ENCODE measurements at places on chromosomes 5 and 9.

DNA sequence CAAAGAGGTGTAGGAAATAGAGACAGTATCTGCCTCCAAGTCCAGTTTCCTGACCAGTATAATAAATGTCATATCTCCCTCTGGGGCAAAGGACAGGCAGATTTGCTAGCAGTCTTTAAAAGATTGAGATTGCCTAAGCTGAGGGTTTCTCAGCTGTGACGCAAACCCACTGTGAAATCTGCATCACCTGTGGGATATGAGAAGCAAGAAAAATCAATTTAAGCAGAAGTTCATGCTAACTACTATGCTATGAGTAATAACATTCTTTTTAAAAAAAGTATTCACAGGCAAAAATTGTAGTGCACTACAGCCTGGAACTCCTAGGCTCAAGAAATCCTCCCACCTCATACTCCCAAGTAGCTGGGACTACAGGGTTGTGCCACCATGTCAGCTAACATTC lies 168.1 kb upstream of the POC5 start:
- no peak for DNase-seq

DNA sequence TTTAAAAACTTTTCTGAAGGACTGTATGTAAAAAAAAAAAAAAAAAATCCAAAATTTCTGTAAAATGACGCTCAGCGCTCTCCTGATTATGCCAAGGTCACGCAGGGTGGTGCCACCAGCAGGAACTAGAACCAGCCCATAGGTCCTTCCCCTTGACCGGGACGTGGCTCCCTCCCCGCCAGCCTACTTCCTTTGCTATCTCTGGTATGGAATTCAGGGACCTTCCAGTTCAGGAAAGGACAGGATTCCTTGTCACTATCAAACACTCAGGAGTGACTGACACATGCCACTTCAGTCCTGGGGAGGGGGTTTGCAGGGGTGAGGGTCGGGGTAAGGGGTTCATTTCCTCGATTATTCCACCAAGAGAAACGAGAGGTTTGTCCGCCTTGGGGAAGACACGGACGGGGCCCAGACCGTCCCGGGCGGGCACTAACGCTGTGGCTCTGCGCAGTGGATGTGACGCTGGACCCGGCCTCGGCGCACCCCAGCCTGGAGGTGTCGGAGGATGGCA lies 18.8 kb downstream of the BTNL9 start:
- no peak for DNase-seq

DNA sequence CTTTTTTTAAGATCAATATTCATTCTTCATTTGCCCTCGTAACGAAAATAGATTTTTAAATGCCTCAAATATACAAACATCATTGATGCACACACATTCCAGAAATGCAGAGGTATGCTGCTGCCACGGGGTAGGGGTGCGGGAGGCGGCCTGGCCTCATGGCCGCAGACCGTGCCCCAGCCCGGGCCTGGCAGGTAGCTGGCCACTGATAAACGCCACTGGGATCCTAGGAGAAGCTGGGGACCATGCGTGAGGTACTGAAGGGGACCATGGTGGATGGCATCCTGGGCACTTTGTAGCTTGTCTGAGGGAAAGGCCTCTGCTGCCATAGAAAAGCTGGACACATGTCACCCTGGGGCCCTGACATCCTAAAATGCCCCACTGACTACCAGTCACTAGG lies 6.5 kb downstream of the ORM2 start:
- no peak for DNase-seq

DNA sequence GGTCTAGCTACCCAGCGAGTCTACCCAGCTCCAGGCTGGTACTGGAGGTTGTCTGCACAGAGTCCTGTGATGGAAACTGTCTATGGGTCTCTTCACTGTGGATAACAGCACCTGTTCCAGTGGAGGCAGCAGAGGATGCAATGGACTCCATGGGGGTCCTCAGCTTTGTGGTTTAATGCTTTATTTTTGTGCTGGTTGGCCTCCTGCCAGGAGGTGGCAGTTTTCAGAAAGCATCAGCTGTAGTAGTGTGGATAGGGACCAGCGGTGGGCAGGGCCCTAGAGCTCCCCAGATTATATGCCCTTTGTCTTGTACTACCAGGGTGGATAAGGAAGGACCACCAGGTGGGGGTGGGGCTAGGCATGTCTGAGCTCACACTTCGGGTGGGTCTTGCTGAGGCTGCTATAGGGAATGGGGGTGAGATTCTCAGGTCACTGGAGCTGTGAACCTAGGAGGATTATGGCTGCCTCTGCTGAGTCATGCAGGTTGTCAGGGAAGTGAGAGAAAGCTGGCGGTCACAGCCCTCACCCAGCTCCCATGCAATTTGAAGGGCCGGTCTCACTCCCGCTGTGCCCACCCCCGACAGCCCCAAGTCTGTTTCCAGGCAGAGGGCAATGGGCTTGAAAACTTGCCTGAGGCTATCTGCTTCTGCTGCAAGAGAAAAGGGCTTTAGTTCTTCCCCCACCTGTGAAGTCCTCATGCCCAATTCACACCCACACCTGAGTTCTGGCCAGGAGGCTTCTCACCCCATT lies 397.1 kb downstream of the TLE1 start:
- DNase-seq = no peak

GRCh38 chr5:124819201-124819600 lies 72.8 kb upstream of the ZNF608 start:
- no peak for DNase-seq

GRCh38 chr5:109164001-109164400 lies 245.8 kb downstream of the PJA2 start:
- DNase-seq = no peak

DNA sequence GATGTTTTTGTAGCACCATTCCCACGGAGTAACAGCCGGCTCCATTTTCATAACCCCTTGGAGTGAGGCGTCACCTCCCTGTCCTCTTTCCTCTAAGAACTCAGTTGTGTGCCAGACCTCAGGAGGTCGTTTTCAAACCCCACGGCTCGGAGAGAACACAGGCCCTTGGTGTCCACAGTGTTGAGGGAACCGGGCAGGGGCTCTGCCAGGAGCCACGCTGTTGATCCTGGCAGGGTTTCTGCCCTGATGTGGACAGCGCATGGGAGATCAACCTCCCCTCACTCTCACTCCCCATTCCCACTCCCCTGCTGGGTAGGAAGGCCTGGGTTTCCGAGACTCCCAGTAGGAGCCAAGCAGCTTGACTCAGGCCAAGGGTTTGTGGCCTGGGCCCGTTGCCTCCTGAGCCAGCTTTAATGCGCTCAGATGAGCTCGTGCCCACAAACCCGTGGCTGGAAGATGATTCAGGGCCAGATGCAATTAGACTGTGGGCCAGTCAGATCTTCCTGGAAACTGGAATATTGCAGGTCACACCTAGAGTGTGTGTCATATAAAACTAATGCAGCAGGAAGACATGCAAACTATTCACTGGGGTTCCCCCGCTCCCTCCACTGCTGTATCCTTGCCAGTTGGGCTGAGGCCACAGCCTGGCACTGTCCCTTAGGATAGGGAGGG lies 133.4 kb downstream of the SLC12A2 start:
- DNase-seq = no peak

DNA sequence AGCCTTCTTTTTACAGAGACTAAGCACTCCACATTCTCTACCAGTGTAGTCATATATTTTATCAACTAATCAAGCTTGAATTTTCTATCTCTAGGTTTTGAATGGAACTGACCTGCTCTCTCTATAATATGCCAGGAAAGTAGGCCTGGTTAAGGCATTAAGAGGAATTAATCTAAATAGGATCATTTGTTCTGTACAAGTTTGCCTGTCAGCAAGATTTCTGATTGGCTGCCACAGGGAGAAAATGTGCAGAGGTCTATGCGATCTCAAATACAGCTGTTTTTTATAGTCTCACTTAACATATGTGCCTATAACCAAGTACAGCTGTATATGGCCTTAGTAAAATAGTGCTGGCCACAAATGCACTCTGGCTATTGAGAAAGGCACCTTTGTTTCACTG lies 418.8 kb downstream of the KDM4C start:
- no peak for DNase-seq

- no peak for DNase-seq
Measured at GRCh38 chr5:71860048-71860447, 141.0 kb downstream of the CARTPT start.

DNA sequence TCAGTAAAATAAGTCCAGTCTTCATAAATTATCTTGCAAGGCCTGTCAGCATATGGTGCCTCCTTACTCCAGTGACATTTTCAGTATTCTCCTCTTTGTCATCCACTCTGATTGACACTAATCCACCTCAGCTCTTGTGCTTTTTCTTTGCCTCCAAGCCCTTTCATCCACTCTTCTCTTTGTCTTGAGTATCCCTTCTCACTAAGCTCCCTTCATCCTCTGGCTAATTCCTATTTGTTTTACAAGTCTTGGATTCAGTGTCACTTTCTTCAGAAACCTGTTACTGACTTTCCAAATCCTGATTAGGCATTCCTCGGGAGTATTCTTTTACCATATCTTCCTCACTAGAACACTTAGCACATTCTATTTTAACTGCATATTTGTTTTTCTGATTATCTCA lies 100.6 kb upstream of the VCAN start:
- no peak for DNase-seq

DNA sequence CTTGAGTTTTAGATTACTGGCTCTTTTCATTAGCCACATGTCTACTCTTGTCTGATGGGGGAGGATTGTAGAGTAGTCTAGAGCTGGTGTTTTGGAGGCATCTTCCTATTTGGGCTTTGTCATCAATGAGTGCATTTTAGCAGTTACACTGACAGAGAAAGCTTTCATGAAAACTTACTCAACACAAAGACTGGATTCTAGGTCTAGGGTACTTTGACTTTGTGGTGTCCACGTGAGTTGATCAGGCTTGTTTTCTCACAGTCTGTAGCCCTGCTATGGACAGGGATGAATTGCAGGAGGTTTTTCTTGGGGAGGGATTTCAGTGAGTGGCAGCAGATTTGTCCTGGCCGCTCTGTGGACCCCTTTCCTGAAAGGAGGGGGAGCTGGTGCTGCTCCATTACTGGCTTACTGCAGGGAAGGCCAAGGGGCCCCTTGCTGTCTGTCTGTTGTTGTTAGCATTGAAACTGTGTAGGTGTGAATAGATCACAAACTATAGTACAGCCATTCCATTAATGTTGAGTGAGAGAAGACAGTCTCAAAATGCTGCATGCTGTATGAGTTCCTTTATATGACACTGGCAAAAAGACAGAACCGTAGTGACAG lies 6.6 kb downstream of the TRIO start:
- DNase-seq = no peak

GRCh38 chr9:37511016-37512010 lies 25.6 kb downstream of the POLR1E start:
- peak; percentile 22 for DNase-seq

DNA sequence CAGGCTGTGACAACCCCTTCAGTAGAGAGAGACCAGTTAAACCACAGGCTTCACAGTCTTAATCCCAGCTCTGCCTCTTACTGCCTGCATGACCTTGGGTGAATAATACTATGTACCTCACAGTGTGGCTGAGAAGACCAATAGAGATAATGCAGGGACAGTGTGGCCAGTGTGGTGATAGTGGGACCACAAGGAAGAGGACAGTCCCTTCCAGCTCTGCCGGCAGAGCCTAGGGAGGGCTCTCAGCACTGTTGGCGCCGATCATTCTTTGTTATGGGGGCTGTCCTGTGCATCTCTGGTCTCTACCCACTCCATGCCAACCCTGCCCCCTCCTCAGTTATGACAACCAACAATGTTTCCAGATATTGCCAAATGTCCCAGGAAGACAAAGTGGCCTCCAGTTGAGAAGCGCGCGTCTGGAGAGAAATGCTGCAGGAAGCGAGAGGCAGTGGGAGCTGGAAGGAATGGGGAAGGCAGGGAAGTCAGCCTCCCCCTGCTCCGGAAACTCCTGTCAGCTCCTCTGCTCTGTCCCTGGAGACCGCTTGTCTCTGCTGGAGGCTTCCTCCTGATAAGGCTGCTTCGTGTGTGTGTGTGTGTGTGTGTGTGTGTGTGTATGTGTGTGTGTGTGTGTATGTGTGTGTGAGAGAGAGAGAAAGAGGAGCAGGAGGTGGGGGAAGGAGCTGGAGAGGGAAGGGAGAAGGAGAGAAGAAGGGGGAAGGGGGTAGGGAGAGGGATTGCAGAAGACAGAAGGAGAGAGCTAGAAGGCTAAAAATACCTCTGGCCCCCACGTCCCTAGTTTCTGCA lies 31.8 kb upstream of the FABP6 start:
- DNase-seq = peak; percentile 73

DNA sequence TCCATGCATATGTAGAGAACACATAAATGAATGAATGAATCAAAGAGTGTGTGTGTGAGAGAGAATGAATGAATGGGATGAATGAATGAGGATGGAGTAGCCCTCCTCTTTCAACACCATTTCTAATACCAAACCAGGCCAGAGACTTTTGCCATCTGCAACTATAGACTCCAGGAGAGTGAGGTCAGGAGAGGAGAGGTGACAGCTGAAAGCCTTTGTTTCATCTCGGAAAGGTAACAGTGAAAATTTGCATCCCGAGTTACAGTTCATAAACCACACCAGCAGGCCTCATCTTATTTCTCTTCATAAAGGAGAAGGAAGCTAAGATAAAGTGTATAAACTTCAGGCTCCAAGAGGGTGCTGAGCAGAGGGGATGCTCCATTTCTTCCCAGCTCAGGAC lies 255.3 kb upstream of the KLF4 start:
- DNase-seq = no peak

GRCh38 chr5:174922955-174923354 lies 198.6 kb downstream of the MSX2 start:
- DNase-seq = no peak

- no peak for DNase-seq
Measured at GRCh38 chr5:115825948-115826347, 9.5 kb upstream of the CDO1 start.

DNA sequence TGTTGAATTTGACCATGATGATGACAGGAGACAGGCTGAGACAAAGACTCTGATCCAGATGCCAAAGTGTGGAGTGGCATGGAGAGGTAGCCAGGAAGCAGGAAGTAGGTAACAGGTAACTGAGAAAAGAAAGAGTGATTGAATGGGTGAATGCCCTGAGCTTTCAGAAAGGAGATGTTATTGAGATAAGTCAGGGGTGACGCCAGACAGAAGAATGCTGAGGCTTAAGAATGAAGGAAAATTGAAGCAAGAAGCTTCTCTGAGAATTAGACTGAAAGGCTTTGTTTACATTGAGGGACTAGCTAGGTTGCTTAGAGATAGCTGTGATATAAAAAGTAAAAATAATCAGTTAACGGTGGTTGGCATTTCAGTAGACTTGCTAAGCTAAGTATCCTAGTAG lies 165.7 kb downstream of the PSAT1 start:
- DNase-seq = no peak
